ENCODE measurements at places on chromosomes 6 and 20. TPM values are rescaled to one million over a fixed set of nuclear protein-coding genes. Genes with fewer than 3 reads are reported as not detected.

The TRERF1 gene
- total RNA-seq = 8.9 TPM

The TTBK1 gene
- under 0.01 TPM for total RNA-seq

The ARMH2 gene
- not detected for total RNA-seq

The CGA gene
- total RNA-seq = not detected

The DLL1 gene
- 0.15 TPM for total RNA-seq

The TFAP2A gene
- total RNA-seq = under 0.01 TPM

The SLC2A10 gene
- 90.1 TPM for total RNA-seq

The LTB gene
- total RNA-seq = not detected

The TRIM10 gene
- not detected for total RNA-seq

The RHAG gene
- total RNA-seq = not detected

The LPA gene
- total RNA-seq = not detected

The DPPA5 gene
- not detected for total RNA-seq

The PNLDC1 gene
- not detected for total RNA-seq

The SPATS1 gene
- not detected for total RNA-seq

The SRMS gene
- total RNA-seq = not detected

The PFDN4 gene
- 163 TPM for total RNA-seq

The ABHD16B gene
- not detected for total RNA-seq

The DEF6 gene
- 0.87 TPM for total RNA-seq

The MPC1 gene
- total RNA-seq = 31.0 TPM

The ADGB gene
- total RNA-seq = not detected

The EYA4 gene
- total RNA-seq = 26.2 TPM

The GTSF1L gene
- not detected for total RNA-seq

The COX7A2 gene
- 190 TPM for total RNA-seq

The BPIFB4 gene
- not detected for total RNA-seq

The IL20RA gene
- total RNA-seq = 0.33 TPM

The B3GAT2 gene
- total RNA-seq = under 0.01 TPM

The LAMA5 gene
- 90.0 TPM for total RNA-seq

The HDGFL1 gene
- not detected for total RNA-seq

The BPIFB2 gene
- total RNA-seq = not detected

The CYB5R4 gene
- 5.0 TPM for total RNA-seq

The TCP11 gene
- 0.15 TPM for total RNA-seq

The LY6G5C gene
- 0.73 TPM for total RNA-seq

The MSH5 gene
- 15.9 TPM for total RNA-seq

The MEP1A gene
- total RNA-seq = not detected

The SPATA25 gene
- total RNA-seq = 3.5 TPM

The CNR1 gene
- not detected for total RNA-seq

The SEMG1 gene
- total RNA-seq = not detected

The C6orf15 gene
- not detected for total RNA-seq

The CAGE1 gene
- 0.17 TPM for total RNA-seq

The BPI gene
- not detected for total RNA-seq

The TFAP2B gene
- not detected for total RNA-seq

The TMEM170B gene
- total RNA-seq = 0.87 TPM

The HLA-DQB1 gene
- total RNA-seq = not detected

The UST gene
- total RNA-seq = 18.2 TPM

The TNFAIP3 gene
- 10.6 TPM for total RNA-seq

The TSPO2 gene
- total RNA-seq = not detected

The VGLL2 gene
- not detected for total RNA-seq

The SLA2 gene
- total RNA-seq = not detected

The HLA-DRA gene
- 0.17 TPM for total RNA-seq

The AHI1 gene
- total RNA-seq = 20.4 TPM

The CRYBG1 gene
- 15.6 TPM for total RNA-seq

The LIN28B gene
- not detected for total RNA-seq
